ENCODE measurements at places on chromosomes 2 and 18.

- DNase-seq, result no peak
These were observed 1082.3 kb downstream of the SUCLG1 start for GRCh38 chr2:83376731-83377130.

DNA sequence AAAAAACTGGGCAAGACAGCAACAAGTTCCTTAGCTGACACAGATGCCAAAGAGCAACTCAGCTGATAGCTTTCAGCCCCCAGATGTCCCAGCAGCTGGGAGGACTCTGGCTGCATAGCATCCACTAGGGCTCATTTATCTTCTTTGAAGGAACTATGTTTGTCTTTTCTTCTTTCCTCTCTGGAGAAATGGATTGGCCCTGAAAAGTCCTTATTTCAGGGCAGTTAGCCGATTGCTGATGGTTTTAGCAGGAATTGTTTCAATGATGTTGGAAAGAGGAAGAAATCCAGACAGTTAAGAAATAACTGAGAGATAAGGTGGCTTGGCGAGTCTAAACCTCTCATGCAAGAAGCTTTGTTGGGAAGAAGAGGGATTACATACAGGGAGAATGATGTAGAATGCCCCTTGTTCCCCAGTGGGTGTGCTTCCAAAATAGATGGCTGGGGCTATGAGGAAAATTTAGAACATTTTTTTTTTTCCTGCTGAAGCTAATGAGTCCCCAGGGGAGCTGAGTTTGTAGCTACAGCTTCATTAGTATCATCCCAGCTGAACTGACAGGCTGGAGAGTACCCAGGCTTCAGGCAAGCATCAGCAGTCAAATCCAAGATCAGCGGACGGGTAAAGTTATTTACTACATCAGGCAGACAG, 33.6 kb upstream of the SERPINE2 start:
- no peak for DNase-seq

DNA sequence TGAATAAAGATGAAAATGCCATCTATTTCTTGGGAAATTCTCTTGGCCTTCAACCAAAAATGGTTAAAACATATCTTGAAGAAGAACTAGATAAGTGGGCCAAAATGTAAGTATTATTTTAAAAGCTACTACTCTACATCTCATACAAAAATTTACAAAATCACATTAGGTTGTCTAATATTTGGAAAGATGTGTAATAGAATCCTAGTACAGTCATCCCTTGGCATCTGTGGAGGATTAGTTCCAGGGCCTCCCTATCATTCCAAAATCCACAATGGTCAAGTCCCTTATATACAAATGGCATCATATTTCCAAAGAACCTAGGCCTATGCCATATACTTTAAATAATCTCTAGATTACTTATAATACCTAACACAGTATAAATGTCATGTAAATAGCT, 41.2 kb downstream of the KYNU start:
- no peak for DNase-seq

DNA sequence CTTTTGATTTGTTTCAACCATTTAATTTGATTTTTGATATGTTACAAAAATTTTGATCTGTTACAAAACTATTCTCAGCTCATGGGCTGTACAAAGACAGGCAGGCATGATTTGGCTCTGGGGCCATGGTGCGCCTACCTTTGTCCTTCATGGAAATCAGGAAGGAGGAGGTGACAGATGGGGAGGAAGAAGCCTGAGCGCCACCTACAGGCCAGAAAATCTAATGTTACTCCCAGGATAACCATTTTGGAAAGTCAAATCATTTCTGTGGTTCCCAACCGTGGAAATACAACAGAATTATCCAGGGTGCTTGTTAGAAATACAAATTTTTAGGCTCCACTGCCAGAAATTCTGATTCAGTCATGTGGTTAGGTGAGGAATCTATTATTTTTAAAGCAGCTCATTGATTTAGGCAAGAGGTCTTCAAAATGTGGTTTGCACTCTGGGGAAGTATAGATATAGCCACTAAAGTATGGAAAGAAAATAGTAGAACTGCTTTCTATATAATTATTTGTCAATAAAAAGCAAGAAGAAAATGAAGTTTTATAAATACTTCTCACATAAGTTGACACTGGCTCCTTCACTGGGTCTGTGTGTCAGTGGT, 93.9 kb downstream of the EVA1A start:
- DNase-seq, result no peak

DNA sequence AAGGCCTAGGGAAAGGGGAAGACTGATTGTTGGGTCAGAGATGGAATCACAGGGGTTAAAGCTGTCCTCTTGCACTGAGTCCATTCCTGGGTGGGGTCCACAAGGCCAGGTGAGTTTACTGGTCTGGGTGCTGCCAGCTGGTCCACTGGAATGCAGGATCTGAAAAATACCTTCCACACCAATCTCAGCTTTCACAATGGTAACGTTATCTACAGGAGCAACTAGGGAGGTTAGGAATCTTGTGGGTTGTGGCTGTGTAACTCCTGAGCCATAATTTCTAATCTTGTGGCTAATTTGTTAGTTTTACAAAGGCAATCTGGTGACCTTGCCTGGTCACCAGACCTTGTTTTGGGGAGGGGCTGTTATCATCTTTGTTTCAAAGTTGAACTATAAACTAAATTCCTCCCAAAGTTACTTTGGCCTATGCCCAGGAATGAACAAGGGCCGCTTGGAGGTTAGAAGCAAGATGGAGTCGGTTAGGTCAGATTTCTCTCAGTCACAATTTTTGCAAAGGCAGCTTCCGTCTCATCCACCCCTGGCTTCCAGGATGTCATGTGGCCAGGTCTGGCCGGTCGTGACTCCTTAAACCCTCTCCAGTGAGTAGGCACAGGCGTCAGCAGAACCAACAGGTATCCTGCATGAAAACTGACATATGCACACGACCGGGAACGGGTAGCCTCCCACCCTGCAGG, 123.3 kb upstream of the SH3BP4 start:
- no peak for DNase-seq

GRCh38 chr2:177316756-177317155, 52.2 kb upstream of the NFE2L2 start:
- no peak for DNase-seq

GRCh38 chr2:102050854-102051391, 59.2 kb downstream of the IL1R2 start:
- no peak for DNase-seq

DNA sequence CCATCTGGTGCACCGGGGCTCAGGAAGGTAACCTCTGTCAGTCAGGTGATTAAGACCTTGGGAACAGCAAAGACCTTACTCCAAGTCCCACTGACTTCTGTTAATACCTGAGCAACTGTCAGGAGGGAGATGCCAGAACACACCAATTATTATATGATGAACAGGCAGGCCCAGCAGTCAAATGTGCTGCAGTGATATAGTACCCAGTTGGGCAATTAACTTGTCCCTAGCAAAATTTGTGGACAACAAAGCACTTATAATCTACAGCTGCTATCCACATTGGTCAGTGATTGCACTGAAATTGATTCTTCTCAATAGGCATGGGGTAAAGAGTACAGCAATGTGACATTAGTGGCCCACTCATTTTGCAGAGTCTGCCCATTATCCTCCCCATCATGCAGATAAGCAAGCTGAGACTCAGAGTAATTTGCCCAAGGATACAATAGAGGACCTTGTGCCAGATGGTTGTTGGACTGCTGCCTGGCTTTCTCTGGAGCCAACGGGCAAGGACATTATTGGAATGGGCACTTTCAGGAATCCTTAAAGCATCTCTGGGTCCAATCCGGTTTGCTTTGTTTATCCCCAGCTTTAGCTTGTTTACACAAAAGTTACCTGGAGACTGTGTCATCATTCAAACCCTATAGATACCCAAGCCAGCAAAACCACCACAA, 147.6 kb downstream of the CCBE1 start:
- no peak for DNase-seq

GRCh38 chr18:58511897-58512581, 116.9 kb downstream of the ALPK2 start:
- no peak for DNase-seq

DNA sequence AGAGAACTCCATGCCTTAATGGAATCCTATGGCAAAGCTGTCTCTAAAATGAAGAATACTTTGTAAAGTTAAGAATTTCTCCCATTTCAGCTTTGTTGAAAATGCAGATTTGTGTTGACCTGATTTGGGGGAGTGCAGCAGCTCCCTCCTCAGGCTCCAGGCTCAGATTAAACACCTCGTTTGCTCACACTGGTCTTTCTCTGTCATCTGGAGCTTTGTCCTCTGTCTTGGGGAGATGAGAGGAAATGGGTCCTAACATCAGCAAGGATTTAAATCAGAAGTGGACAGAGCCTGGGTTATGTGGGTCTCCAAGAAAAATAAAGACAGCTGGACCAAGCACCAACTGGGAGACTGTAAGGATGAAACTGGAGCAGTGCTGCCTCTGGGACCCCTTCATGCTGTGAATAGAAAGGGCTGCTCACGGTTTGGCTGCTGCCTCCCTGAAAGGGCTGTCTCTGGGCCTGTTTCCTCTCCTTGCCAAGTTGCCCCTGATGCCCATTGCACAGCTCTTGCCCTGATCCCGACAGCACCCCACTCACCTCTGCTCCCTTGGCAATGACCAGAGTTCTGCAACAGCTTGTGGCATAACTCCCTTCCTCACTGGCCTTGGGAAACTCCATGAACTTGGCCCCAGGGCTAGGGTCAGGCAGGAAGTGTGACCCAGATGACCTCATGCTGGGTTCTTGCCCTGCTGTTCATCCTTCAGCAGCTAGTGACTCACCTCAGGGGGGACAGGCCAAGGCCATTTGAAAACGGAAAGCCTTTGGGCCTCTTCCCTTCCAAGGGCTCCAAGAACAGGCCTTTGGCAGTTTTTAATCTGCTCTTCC, 197.2 kb downstream of the CYP26B1 start:
- DNase-seq, result no peak

DNA sequence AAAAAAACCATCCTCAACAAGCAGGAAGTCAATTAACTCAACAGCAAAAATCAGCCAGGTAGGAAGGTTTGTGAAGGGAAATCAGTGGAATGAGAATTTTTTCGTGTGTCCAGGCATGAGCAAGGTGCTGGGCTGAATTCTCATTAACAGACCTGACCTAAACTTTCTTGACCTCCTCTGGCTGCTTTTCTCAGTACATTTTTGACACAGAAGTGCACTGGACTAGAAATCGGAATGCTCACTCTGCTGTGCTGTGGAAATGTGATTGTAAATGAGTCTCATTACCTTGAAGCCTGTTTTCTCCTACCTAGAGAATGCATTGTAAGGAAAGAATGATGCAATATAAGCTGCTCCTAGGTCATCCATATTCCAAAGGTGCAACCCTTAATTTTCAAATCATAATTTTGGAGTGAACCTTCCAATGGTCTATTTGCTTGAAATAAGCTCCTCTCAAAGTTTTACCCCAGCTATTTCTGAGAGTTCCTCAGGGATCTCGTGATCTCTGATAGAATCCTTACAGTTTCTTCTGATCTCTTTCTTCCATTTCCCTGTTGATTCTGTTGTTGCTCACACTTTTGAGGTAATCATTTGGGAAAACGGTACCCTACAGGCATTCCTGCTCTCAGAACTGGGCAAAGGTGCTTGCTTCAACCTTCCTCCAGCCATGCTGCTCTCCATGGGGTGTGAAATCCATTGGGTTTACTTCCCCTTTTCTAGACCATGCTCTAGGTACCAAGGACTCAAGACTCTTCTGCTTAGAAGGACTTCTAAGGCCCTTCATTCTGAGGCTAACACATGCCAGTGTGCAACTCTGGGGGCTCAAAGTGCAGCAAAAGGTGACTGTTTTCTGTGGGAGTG, 104.9 kb upstream of the ITPRID2 start:
- DNase-seq, result no peak

DNA sequence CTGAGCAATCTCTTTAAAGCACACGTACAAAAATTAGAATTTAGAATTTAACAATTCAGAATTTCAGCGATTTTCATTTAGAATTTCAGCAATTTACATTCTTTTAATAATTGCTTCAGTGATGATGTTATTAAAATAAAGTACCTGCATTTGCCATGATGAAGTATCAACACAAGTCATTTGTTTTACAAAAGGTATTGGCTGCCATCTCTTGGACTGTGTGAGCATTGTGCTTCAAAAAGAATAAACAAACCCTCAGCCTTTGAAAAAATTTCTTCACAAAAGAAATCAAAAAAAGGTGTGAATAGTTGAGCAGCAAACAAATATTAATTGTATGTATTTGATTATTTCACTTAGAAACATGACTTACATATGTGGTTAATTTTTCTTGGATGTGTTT, 27.1 kb upstream of the ZC3H15 start:
- no peak for DNase-seq

- DNase-seq, result no peak
These were observed 15.2 kb upstream of the FAHD2A start for GRCh38 chr2:95387358-95387757.

DNA sequence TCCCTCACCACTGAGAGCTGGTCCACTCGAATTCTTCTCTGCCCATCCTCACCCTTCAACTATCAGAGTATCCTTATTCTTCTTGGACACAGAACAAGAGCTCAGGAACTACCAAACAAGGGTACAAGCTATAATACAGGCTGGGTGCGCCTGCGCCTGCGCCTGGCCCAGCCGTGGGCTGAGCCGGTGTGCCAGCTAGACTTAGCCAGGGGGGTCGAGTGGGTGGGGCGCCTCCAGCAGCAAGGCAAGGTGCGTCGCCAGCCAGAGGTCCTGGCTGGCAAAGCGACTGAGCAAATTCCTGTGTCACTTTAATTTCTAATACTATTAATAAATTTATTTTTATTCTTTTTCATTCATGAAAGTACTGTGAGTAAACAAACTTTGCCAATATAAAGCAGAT, 1072.6 kb upstream of the PIK3C3 start:
- DNase-seq, result no peak

DNA sequence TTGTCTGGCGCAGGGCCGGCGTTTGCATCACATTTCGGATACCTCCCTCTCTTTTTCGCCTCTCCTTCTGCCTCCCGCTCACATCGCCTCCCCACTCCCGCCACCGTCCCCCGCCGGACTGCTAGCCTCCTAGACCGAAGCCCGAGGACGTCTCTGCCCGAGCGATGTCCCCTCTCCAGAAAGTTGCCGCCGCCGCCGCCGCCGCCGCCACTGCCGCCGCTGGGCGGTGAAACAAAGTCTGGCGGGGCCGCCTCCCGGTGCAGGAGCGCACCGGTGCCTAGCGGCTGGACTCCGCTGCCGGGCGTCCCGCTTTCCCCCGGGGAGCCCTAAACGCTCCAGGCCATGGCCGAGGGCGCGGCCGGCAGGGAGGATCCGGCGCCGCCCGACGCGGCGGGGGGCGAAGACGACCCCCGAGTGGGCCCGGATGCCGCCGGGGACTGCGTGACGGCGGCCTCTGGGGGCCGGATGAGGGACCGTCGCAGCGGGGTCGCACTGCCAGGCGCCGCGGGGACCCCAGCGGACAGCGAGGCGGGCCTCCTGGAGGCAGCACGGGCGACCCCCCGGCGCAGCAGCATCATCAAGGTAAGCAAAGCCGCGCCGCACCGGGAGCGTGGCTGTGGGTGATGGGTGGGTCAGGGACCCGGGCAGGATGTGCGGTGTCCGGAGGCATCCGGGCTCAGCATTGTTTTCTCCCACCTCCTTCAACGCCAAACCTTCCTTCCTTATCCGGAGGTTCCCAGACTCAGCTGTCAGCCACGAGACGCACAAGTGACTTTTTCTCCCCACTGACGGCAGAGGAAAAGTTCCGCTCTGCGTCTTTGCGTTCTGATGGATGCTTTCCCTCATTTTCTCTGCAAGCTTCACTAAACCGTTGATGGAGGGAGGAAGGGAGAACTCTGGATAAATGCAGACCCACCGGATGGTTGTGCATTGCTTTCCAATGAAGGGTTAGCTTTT, 643 bp downstream of the PLCL1 start:
- no peak for DNase-seq
